ENCODE measurements at places on chromosomes 3 and 15.

DNA sequence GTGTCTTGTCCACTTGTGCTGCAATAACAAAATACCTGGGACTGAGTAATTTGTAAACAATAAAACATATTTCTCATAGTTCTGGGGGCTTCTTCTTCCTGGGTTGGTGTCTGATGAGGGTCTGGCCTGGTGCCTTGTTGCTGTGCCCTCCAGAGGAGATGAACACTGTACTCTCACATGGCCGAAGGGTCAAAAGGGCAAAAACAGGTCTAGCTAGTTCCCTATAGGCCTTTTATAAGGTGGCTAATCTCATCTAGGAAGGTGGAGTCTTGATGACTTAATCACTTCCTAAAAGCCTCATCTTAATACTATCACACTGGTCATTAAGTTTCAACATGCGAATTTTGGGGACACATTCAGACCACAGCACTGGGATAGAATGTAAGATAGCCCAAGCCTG, 228.4 kb downstream of the TLE3 start:
- no peak for DNase-seq

GRCh38 chr3:141367038-141367730, 1.1 kb upstream of the ZBTB38 start:
- no peak for DNase-seq

DNA sequence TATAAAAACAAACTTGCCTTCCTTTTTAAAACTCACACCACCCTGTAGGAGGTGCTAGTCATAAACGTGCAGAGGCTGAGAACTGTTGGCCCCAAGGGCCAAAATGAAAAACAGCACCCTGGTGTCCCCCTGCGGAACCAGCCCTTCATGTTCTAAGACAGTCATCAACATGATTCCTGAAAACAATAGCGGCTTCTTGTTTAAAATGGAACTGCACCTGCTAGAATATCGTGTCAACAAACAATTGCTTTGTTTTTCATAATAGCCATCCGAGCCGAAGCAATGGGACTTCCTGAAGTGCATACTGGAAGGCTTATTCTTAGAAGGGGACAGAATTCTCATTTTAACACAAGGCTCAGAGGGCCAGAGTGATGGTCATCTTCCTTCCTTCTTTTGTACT, 43.7 kb downstream of the MECOM start:
- DNase-seq = no peak

DNA sequence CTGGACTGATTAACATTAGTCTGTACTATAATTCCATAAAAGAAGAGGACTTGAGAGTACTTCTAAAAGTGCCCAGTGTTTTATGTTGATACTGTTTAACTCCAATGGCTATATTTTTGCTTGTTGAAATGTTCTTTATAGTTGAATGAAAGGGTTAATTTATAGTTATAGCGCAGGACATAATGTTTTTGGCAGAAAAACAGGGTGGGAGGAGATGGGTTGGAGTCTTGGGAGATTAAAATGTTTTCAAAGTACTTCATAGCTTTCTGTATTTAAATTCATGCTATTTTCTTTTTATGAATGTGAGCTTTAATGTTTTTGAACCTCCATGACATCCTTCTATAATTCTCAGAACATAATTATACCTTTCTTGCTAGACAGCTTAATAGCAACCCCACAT, 108.2 kb downstream of the CNTN3 start:
- no peak for DNase-seq

GRCh38 chr3:179446501-179446900, 4.8 kb downstream of the GNB4 start:
- DNase-seq = no peak

DNA sequence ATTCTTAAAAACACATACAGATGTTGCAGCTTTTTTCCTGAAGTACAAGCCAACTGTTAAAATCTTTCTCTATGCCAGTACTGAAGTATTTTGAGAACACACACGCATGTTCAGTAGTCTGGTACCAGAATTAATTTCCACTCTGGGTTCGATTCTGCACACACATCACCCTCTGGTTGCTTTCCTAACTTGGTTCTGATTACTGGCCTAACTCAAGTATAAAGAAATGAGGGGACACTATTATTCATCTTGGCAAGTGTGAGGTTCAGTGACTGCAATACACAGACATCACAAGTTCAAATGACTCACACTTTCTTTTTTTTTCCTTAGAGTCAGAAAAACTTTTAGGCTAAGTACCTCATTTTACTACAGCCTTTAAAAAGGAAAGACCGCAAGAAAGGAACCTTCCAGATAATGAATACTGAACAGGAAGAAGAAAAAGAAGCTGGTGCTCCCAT, 37.4 kb upstream of the LDHAL6B start:
- no peak for DNase-seq

- no peak for DNase-seq
Observed at GRCh38 chr3:71703797-71704196, 21.4 kb downstream of the EIF4E3 start.

GRCh38 chr3:188497021-188497420, 343.1 kb downstream of the LPP start:
- no peak for DNase-seq

DNA sequence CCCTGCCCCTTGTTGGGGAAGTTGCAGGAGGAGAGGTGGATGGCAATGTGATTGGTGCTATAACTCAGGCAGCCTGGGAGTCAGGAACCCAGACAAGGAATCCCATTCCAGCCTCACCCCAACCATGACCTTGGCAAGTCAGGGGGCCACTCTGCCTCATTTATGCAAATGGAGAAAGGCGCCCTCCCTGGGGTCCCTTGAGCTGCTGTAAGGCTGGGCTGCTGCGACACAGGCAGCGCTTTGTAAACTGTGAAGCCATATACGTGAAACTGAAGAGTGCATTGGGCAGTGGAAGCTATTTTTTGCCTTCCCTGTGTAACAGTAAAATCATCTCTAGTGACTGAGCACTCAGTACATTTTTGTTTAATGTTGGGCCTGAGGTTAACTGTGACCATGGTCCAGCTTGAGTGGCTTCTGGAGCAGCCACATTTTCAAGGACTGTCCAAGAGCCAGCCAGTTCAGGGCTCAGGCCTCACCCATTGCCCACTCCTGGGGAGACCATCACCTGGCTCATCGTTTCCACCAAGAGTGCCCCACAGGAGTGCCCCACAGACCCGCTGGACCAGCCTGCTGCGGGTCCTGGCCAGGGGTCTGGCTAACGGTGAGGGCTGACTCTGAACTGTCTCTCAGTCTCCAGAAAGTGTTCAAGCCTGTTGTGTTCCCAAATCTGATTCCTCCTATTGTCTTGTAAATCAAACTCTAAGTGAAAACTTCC, 27.9 kb downstream of the KIF7 start:
- no peak for DNase-seq

- no peak for DNase-seq
Observed at GRCh38 chr15:77981281-77982126, 96.0 kb downstream of the TBC1D2B start.
